Activated CD4-positive, CD25-positive, alpha-beta regulatory T cell treated with anti-CD3 and anti-CD28 coated beads, Interleukin-2, amount 50 U/mL, for 72 hours (primary cell): ENCODE measurements at places on chromosomes 3 and 15.

- DNase-seq = peak; percentile 15
Measured at GRCh38 chr3:195095035-195095703, 175.8 kb downstream of the XXYLT1 start.

GRCh38 chr3:100047455-100048141 is 66.7 kb downstream of the FILIP1L start:
- no peak for DNase-seq

GRCh38 chr3:10629671-10630040 is 124.3 kb upstream of the ATP2B2 start:
- no peak for DNase-seq

GRCh38 chr3:13200465-13200864 is 127.2 kb upstream of the IQSEC1 start:
- no peak for DNase-seq

DNA sequence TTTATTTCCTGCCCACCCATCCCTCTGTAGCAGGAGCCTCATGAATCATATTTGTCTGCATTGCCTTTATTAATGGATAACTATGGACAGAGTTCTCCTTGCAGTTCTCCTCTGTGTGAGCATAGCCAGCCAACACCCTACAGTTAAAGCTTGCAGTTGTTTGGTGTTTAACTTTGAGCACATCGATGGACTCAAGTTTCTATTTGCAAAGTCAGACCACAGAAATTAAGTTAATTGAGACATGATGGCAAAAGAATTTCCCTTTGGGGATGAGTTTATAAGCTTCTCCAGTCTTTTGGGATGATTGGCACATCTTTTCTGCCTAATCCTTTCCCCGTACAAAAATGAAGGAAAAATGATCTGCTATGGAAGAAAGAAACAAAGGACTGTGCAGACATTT is 398.9 kb upstream of the THBS1 start:
- no peak for DNase-seq

DNA sequence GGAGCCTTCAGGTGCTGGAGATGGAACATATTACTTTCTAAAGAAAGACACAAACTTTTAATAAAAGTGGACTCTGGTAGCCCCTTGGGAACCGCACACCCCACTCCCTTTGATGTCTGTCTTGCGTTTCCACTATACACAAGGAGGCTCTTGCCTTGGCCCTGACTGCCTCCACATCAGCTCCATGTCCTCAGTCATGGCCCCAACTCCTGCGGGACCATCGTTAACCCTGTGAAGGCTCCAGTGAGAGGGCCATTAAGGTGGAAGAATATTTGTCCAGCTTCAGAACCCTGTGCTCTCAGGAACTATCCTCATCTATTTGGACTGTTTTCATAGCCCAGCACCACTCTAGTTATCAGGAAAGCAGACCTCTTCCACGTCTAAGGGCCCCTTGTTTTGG is 16.1 kb upstream of the BFSP2 start:
- no peak for DNase-seq

GRCh38 chr3:127784865-127785710 is 37.2 kb downstream of the MGLL start:
- no peak for DNase-seq

- no peak for DNase-seq
Measured at GRCh38 chr15:48721061-48721810, 75.7 kb upstream of the FBN1 start.

- DNase-seq = no peak
Measured at GRCh38 chr3:169846458-169847193, 23.1 kb downstream of the LRRC31 start.

GRCh38 chr3:32082721-32083120 is 23.7 kb upstream of the GPD1L start:
- DNase-seq = no peak

GRCh38 chr3:88078932-88079331 is 19.9 kb downstream of the ZNF654 start:
- DNase-seq = no peak

DNA sequence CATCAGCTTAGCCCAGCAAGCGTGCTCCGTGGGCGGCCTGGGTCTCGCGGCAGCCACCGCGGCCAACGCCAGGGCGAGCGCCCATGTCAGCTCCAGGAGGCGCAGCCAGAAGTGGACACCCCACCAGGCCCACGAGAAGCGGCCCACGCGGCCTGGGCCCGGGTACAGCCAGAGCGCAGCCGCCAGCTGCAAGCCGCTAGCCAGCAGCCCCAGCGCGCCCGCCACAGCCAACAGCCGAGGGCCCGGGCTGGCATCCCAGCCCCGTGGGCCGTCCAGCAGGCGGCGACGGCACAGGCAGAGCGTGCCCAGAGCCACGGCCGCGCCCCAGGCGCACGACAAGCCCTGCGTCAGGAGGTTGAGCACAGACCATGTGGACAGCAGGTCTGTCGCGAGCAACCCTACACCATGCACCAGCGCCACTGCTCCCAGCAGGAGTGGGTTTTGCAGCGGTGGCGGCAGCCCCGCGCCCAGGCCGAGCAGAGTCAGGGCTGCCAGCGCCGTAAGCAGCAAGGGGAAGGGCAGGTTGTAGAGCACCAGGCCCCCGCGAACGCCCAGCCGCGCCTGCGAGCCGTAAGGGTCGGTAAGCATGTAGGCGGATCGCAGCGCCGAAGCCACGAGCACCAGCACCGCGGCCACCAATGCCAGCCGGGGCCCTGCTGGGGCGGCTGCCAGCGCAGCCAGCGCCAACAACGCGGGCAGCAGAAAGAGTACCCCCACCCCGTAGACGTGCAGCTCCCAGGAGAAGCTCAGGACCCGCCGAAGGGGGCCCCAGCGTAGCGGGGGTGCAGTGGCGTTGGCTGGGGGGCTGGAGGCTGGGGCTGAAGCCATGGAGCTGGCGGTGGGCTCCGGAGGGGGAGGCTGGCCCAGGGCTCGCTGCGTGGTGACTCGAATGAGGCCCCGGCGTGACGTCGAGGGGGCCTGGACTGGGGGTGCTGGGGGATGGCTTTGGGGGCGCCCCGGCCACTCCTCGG is 4.9 kb downstream of the PRRT3 start:
- no peak for DNase-seq

DNA sequence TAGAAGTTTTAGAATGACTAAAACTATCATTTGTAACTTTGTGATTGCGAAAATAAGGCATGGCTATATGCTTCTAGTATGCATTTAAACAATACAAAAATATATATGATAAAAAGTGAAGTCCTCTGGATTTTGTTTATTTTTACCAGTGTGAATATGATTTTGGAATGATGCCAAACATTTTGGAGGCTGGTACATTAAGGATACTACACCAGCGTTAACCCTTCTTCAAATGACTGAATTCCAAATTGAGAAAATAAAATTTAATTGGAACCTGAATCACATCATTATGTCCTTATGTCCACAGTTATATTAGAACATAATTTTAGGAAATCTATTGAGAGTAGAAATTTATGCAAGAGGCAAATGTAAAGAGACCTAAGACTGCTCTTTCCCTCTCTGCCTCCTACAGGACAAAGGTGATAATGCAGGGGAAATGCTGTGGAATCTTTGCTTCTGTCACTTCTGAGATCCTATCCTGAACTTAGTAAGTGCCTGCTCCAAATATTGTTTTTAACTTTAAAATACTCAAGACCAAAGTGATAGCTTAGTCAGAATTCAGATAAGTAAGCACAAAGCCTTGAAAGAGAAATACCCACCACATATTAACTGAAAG is 121.1 kb upstream of the NANOGP8 start:
- DNase-seq = no peak

DNA sequence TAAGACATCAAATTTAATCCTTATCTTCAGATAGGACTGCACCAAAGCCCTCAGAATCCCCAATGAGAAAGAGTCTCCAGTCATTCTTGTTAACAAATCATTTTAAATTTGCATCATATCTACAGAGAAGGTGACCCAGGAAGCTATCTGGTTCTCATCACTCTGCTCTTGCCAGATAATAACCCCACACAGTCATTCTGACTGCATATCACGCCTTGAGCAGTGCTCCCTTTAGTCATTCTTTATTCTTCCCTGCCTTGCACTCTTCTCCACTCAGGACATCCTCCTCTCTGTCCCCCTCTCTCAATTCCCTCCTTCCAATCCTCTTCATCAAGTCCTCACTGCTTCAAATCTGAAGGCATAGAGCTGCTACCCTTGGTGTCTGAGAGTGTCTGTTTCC is 83.7 kb upstream of the COL6A6 start:
- DNase-seq = no peak

- no peak for DNase-seq
Measured at GRCh38 chr15:40787991-40788390, 18.2 kb downstream of the C15orf62 start.

GRCh38 chr3:59171491-59171890 is 121.7 kb upstream of the CFAP20DC start:
- DNase-seq = no peak

DNA sequence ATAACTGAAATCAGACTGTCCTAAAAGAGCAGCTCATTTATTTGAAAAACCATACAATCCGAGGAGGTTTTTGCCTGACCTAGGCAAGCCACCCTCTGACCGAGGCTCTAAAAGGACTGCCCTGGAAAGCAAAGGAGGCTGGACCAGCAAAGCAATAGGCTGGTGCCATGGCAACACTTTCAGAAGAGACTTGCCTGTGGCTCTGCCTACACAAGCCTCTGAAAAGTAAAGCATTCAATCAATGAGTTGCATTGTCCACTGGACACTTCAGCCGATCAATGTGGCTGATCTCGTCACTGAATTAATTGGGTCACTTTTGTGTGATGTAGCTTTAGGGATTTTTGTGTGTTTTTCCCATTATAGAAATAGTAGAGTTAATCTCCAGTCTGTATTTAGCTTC is 99.1 kb upstream of the SEMA6D start:
- no peak for DNase-seq

GRCh38 chr3:12882336-12883310 is 41.3 kb upstream of the RPL32 start:
- no peak for DNase-seq

DNA sequence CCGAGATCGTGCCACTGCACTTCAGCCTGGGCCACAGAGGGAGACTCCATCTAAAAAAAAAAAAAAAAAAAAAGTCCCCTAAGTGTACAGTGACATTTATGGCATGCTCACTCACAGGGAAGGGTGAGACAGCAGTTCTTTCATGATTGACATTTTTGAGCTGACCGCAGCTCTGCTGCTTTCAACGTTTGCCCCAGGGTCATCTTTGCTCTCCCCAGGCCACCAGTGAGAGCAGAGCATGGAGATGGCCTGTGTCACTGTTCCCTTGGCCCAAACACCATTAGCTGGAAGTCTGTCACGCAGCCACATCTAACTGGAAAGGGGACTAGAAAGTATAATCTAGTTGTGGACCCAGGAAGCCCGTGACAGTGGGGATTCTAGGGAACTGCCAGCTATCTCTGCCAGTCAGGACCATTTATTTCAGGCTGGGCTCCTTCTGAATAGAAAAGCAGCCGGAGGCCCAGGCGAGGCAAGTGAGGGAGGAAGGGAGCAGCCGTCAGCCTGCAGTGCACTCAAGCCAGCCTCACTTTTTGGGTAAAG is 193.4 kb upstream of the HES1 start:
- DNase-seq = no peak

GRCh38 chr3:42511201-42511600 is 8.8 kb downstream of the VIPR1 start:
- no peak for DNase-seq

DNA sequence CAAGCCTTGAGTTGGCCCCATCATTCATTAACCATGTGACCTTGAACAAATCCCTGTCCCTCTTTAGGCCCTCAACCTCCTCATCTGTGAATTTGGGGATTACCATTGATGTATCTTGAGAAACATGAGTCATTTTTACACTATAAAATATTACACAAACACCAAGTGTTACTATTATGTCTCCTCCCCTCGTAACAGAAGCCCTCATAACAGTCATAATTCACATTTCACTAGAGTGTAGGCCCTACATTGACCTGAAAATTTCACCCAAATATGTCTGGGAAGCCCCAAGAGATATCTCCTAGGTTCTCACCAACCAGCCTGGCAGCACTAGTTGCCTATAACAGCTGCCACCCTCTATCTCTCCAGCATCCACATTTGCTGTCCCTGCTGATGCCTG is 15.8 kb upstream of the SLC6A1 start:
- DNase-seq = no peak

- no peak for DNase-seq
Measured at GRCh38 chr3:39025222-39025970, 26.3 kb downstream of the SCN11A start.

DNA sequence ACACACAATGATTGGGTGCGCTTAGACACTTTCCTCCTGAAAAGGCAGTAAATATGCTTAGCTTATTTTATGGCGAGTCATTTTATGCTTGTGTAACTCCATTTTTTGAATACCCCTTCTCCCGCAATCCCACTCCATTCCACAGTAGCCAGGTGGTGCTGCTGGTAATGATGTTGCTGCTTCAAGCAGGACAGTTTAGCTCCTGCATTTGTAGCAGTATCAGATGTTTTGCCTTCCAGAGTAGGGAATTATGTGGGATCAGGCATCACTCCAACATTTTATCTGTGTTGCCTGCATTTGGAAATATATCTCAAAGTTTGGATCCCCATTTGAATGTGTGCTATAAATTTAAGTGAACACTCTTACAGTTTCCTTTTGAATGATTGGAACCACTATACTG is 302.1 kb upstream of the SGO1 start:
- no peak for DNase-seq

GRCh38 chr3:197372047-197372661 is 73.7 kb upstream of the DLG1 start:
- no peak for DNase-seq

DNA sequence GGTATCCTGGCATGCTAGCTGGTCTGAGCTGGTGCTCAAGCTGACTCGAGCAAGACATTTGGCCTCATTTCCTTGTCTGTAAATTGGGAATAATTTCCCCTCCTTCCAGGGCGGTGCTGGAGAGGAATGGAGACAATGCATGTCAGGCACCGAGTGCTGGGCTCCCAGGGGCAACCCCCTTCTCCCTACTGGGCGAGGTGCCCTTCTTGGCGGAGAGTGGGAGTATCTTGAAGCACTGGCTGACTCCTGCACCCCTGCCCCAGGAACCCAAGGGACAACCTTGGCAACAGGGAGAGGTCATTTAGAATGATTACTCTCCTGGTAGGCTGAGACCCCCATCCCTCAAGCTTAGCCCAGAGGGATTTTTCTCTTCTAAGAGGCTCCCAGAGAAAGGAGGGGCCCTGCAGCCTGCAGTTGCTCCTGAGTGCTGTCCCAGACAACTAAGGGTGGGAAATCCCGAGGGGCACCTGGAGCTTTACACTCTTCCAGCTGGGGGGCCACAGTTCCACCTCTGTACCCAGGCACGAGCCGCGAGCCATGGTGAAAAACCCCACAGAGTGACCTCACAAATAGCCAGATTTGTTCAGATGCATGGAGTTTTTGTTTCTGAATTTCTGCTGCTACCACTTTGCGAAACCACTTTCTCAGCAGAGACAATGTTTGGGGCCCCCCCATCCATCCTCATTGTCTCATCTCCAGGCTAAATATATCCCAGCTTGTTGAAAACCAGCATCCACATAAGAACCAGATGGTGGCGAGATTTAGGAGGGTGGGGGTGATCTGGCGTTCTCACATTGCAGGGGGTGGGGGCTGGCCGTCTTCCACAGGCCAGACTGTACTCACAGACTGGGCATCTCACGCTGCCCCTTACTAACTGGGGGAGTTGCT is 44.8 kb downstream of the ABTB1 start:
- no peak for DNase-seq
